Retina (tissue), 1 donor: ENCODE measurements at places on chromosomes 16 and 17.
A peak's percentile ranks its signal among the peaks of the same experiment; 100 is the strongest.

GRCh38 chr16:54627616-54628015, 303.0 kb upstream of the IRX5 start:
- DNase-seq = no peak

DNA sequence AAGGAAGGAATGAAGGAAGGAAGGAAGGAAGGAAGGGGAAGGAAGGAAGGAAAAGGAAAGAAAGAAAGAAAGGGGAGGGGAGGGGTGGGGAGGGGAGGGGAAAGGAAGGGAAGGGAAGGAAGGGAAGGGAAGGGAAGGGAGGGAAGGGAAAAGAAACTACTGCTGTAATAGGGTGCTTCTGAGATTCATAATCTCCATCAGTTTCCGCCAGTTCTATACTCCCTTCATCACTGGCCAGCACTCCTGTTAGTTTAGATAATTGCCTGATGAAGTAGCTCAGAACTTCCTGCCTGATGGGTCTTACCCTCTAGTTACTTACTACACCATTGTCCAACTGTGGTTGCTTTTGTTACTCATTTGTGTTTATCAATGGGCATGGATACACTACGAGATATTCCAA, 2.0 kb upstream of the KRTAP9-6 start:
- DNase-seq = no peak

DNA sequence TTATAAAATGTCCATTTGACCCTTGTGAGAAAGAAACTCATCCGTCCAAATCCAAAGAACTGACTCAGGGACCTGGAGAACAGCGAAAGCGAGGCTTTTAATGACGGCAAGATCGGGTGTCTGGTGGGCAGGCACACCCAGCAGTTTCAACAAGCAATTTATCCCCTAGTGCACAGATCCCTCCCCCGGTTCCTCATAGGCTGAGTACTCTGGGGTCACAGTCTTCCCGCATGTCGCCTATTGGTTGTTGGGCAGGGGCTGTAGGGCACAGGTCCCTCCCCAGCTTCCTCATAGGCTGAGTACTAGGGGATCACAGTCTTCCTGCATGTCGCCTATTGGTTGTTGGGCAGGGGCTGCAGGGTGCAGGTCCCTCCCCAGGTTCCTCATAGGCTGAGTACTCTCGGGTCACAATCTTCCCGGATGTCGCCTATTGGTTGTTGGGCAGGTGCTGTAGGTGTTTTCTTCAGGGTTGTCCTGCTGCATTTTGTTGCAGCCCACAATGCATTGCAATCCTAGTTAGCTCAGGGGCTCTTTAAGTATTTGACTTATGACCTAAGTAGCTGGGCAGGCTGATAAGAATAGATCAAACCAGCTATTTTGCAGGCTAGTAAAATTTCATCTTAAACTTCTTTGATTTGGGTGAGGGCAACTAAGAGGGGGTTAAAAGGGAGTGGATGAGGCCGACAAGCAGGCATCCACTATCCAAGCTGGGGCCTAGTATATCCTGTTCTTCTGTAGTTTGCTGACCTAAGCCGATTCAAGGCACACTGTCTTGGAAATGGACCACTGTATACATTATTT, 3.6 kb upstream of the UTS2R start:
- no peak for DNase-seq

- DNase-seq = peak; percentile 47
Observed at GRCh38 chr16:85639529-85640253, 26.6 kb downstream of the GSE1 start.

GRCh38 chr16:10309271-10309932, 76.5 kb upstream of the ATF7IP2 start:
- DNase-seq = no peak

DNA sequence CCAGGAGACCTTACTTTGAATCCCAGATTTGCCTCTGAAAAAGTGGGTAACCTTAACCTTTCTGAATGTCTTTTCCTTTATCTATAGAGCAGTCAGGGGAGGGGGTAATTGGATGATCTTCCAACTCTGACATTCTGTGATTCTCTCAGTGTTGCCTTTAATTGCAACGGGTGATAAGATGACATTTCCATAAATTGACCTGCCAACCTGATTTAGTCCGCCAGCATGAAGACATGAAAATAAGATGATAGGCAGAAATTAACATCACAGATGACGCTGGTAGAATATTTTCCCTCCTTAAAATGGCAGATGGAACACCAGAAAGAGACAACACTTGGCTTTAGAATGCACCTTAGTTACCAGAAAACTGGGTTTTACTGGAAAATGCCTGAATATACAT, 72.6 kb downstream of the VAT1L start:
- DNase-seq = no peak

DNA sequence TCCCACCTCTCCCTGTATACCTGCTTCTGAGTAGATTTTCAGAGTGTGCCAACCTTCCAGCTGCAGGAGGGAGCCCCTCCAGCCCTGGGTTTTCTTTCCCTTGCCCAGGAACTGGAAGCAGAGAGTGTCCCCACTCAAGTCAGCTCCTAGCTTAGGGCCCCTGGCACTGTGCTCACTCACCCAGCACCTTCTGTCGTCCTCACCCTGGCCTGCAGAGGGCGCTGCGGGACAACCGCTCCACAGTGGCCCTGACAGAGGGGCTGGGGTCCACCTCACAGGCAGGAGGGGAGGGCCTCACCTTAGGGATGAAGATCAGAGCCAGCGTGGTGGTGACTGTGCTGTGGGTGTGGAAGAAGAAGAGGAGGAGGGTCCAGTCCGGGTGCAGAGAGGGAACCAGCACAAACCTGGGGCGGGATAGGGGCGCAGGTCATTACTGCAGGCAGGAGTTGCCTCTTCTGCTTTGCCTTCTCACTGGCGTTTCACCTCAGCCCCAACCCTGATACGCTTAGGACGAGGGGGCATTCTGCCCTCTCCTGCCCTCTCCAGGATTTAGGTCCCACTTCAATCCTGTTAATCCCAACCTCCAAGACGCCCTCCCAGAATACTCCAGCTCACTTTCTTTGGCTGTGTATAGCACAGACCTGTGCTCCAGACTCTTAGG, 10.0 kb downstream of the GPR179 start:
- no peak for DNase-seq

- no peak for DNase-seq
Observed at GRCh38 chr17:67490471-67490870, 113.4 kb downstream of the PITPNC1 start.

DNA sequence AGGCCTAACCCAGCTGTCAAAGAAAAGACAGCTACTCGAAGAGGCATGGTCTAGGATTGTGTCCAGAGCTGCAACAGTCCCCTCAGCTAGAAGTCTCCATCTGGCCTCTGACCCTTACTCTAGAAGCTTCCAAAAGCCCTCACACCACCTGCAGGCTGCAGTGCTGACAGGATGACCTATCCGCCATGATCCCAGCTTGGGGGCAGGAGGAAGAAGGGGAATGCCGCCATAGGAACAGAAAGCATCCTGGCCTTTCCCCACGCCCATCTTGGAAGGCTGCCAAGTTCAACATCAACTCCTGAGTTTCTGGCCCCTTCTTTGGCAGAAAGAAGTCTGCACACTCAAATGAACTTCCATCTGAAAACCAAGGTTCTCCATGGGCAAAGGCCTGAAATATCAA, 3.1 kb upstream of the KRT36 start:
- no peak for DNase-seq

GRCh38 chr17:81867170-81867990, 3.8 kb downstream of the ARHGDIA start:
- no peak for DNase-seq

DNA sequence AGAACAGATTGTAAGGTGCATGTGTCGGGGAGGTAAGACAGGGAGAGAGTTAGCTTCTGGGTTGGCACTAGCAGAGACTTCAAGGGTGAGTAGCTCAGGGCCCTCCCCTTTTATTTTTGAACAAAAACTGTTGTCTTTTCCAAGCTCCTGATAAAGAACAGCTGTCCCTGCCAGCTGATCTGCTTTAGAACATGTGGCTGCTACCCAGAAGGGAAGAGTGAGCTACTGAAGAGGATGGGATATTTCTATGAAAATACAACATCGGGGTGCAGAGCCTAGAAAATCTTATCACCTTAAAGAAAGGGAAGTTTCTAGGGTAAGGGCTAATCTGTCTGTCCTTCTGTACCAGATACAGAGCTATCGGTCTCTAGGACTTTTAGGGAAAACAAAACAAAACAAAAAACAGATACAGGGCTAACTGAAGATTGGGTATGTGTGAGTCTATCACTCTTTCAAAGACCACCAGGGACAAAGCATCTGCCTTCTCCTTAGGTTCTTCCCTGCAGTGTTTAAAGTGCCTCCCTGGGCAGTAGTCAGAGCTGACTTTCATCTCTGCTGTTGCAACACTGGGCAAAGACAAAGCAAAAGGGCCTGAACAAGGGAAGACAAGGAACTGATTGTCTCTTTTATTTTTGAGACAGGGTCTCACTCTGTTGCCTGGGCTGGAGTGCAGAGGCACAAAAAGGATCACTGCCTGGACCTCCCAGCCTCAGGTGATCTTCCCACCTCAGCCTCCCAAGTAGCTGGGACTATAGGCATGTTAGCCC, 5.0 kb upstream of the DHRS13 start:
- no peak for DNase-seq

DNA sequence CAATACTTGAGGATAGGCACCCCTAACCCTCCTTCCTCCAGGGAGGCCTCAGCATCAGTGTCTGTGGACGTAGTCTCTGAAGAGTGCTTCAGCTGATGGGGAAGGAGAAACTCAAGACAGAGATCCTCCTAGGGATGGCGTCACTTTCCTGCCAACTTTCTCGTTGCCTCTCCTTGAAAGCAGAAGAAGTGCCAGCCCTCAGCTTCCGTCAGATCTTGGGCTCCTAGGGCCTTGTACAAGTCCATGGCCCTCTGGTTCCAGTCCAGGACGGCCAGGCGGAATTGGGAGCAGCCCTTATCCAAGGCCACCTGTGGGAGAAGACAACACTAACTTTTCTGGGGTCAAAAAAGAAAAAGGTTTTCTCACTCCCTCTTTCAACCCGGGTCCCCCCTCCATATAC, 1.3 kb downstream of the SAT2 start:
- no peak for DNase-seq

DNA sequence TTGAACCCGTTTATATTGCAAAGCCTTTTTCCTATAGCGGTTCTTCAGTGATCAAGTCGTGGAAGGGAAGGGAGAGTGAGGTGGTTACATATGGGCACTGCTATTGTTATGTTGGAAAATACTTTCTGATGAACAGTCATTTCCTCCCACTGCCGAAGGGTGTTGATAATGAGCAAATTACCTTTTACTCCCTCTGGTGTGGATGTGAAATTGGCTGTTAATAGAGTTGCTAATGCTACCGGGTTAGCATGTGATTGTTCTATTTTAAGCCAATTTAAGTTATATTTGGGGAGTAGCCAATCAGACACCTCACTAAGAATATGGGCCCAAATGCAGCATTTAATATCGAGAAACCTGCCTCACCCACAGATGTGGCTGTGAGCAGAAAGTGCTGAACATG, 15.6 kb upstream of the PMFBP1 start:
- no peak for DNase-seq

DNA sequence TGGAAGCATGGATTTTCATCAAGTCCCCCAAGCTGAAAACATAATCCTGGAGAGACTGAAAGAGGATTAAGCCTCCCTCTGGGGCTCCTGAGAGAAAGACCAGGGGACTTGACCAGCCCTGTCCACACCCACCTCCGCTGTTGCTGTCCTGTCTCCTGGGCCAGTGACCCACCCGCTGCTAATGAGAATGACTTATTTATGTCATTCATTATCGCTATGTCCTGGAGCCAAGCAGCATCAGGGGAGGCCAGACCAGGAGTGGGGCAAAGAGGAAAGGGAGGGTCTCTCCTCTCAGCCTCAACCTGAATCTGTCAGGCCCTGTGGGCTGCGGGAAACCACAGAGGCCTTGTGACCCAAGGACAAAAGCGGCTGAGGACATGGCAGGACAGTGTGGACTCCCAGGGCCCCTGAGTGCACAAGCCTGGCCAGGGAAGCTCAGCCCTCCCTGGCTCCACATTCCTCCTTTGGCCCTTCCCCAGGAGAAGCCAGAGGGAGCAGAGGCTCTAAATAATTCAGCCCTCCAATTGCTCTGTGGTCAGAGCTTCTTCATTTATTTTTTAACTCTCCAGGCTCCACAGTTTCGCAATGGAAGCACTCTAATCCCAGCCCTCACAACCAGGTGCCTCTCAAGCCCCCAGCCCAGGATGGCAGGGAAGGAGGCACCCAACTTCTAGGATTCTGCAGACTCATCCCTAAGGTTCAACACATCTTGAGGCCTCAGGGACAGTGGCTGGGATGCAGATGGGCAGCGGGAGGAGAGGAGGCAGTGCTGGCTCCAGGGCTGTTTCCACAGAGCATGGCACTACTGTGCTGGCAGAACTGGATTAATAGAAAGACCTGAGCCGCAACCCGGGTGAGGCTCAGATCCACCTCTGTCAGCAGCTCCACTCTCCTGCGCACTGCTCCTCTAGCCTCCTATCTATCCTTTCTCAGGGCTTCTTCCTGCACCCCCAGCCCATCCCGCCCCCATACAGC, 19.1 kb downstream of the CUEDC1 start:
- no peak for DNase-seq

GRCh38 chr17:356671-357434, 4.2 kb upstream of the RPH3AL start:
- DNase-seq = no peak

GRCh38 chr16:10658943-10659342, 35.8 kb downstream of the TEKT5 start:
- DNase-seq = no peak

DNA sequence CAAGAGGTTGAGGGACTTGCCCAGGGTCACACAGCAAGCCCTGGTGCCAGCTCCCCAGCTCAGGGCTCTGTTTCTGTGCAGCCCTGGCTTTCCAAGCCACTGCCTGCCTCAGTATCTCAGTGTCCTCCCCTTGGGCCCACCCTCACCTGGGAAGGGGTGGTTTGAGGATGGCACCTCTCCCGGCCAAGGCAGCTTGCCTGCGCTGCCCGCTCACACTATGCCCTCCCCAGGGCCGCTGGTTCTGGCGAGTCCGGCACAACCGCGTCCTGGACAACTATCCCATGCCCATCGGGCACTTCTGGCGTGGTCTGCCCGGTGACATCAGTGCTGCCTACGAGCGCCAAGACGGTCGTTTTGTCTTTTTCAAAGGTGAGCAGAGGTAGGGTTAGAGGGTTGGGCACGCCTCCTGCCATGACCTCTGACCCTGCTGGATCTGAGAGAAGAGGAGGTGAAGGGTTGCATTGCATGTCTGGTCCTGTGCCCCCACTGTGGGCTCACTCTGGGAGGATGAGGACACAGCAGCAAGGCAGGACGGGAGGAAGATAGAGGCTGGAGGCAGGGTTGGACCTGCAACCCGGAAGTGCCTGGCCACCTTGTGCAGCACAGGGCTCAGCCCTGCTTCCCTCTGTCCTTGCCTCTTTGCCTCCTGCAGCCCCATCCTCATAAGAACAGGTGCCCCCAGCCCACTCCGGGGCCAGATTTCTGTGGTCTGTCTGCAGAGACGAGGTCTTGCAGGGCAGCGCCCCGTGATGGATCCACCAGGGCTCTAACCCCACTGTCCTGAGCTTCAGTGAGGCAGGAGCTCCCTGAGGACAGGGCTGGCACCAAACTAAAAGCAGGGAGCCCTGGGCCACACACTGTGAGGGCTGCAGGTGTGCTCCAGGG, 16.7 kb downstream of the MMP15 start:
- DNase-seq = no peak
